ENCODE measurements at places on chromosomes 13 and 19.

DNA sequence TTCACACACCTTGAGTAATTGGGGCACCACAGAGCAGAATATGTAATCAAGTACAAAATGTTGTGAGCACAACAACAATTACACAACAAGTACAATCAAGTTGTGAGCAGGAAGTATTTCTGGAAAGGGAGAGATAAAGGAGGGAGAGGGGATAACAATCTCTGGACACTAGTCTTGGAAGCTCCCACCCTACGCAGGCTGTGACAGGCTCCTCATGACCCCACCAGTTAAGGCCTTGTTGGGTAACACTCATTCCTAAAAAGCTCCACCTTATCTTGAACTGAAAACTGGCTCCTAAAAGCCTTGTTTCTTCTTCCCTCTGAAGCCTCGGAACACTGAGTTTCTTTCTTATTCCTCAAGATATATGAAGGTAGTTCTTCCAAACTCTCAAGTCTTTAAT lies 806.0 kb downstream of the UQCRFS1 start:
- DNase-seq = no peak

GRCh38 chr19:6693681-6694080 lies 23.7 kb upstream of the TNFSF14 start:
- DNase-seq = no peak

DNA sequence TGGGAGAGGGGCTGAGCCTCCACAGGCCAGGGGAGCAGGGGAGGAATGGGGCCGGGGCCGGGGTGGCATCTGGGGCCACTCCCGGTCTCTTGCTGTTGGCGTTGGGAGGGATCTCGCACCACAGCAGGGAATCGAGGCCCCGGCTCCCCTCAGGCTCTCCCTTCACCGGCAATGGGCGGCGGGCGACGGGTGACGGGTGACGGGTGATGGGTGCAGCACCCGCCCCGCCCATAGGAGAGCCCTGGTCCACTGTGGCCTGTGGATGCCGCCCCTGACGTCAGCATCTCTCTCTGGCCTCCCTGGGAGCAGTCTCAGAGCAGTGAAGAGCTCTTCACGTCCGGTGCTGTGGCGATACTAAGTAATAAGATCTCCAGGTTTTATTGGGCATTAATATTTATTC lies 133.6 kb downstream of the KDM4B start:
- DNase-seq = no peak

DNA sequence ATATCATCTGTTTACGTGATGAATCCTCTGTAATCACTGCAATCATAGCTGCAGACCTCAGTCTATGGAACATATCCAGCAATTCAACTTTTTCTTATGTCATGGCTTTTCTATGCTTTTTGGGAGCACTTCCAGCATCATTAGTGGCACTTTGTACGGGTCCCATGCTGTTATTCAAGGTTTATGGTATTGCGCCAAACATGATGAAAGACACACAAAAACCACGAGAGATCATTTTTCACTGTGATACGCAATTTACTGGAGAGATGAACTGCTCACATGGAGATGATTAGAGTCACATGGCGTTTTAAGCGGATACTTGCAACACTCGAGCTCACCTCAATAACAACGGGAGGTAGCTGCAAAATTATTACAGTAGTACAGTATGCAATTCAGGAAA lies 2101.7 kb upstream of the PCDH20 start:
- peak; percentile 98 for DNase-seq

DNA sequence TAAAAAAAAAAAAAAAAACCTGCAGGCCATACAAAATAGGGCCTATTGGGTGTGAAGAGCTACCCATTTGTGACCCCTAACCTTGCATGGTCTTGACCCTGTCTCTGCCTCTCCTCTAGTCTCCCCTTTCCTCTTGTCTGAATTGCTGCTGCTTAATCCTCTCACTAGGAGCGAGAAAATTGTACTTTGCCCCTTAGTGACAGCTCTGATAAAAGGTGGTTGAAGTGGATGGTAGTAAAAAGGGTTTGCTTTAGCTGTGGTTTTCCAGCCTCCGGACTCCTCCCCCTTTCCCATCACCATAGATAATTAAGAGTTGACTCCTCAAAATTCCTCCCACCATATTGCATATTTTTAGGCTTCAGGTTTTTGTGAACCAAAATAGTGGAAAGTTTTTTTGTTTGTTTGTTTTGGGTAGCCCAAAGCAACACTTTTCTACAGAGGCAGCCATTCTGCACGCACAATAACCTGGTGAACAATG lies 23.5 kb downstream of the ACTN4 start:
- DNase-seq = no peak

DNA sequence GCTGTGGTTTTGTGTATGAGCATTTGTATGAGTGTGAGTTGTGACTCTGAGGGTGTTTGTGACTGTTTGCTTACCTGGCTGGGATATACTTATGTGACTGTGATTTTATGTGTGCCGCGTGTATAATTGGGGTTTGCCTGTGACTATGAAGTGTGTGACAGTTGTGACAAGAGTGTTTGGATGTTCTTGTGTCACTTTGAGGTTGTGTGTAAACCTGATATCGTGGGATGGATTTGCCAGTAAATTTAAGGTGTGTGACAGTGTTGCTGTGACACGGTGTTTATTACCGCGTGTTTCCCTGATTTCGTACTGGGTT lies 442 bp downstream of the ZNF420 start:
- no peak for DNase-seq

DNA sequence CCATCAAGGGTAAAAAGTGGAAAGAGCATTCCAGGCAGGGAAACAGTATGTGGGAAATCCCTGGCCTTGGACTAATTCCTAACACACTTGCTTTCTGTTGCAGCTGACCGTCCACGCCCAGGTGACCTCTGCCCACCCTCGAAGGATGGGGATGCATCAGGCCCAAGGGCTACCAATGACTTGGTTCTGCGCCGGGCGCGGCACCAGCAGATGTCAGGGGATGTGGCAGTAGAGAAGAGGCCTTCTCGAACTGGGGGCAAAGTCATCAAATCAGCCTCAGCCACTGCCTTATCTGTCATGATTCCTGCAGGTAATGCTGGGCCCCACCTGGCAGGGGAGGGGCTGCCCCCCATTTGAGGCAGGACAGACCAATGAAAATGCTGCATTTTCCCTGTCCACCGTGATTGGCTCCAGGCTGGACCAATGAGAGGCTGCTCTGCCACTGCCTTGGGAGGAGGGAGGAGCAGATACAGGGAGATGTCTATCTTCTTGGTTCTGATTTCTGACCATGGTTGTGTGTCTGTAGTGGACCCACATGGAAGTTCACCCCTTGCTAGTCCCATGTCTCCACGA lies 12.6 kb downstream of the DNASE2 start:
- no peak for DNase-seq

GRCh38 chr13:25662516-25662915 lies 290.7 kb downstream of the ATP8A2 start:
- no peak for DNase-seq

DNA sequence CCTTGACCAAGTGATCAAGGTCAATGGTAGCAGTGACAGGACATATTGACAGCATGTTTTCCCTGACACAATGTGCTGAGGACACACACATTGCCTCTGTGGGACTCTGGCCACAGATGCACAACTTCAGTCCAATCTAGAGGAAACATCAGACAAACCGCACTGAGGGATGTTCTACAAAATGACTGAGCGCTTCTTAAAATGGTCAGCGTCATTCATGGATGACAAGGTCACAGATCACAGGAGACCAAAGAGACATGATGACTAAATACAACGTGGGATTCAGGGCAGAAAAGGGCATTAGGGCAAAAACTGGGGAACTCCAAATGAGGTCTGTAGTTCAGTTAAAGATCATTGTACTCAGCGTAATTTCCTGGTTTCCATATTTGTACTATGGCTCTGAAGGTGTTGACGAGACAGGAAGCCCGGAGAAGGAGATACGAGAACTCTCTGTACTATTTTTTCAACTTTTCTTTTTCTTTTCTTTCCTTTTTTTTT lies 20.6 kb downstream of the PBX4 start:
- no peak for DNase-seq

DNA sequence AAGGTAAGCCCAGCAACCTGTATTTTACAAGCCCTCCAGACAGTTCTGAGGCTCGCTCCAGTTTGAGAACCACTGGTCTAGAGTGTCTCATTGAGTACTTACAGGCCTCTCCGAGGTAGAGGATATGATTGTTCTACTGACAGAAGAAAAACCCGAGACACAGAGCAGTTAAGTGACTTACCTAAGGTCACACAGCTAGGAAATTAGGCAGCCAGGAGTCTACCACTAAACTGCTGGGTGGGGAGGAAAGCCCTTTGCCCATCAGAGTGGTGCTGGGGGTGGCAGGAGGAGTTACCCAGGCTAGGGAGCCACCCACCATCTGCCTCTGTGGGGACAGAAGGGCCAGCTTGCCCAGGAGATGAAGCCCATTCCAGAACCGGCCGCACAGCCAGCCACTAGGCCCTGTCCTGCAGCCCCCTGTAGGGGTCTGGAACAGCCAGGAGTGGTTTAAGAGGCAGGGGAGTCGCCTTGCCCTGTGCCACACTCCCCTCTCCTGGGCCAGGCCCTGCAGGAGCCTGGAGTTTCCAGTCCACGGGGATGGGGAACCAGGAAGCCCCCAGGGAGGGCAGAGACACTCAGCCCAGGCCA lies 703 bp downstream of the RASGRP4 start:
- DNase-seq = no peak

- no peak for DNase-seq
These were observed 12.0 kb upstream of the CEACAM21 start for GRCh38 chr19:41563854-41564514.

GRCh38 chr19:18300930-18301717 lies 19.7 kb upstream of the JUND start:
- DNase-seq = no peak

- no peak for DNase-seq
These were observed 77.9 kb upstream of the TEX29 start for GRCh38 chr13:111242585-111242984.

GRCh38 chr19:30488191-30488590 lies 116.0 kb downstream of the ZNF536 start:
- DNase-seq = no peak

GRCh38 chr13:95150555-95150954 lies 150.7 kb downstream of the ABCC4 start:
- DNase-seq = no peak

- no peak for DNase-seq
These were observed 73.3 kb downstream of the ZNF557 start for GRCh38 chr19:7142771-7143170.

GRCh38 chr19:57850553-57851017 lies 926 bp downstream of the ZNF587 start:
- DNase-seq = no peak

DNA sequence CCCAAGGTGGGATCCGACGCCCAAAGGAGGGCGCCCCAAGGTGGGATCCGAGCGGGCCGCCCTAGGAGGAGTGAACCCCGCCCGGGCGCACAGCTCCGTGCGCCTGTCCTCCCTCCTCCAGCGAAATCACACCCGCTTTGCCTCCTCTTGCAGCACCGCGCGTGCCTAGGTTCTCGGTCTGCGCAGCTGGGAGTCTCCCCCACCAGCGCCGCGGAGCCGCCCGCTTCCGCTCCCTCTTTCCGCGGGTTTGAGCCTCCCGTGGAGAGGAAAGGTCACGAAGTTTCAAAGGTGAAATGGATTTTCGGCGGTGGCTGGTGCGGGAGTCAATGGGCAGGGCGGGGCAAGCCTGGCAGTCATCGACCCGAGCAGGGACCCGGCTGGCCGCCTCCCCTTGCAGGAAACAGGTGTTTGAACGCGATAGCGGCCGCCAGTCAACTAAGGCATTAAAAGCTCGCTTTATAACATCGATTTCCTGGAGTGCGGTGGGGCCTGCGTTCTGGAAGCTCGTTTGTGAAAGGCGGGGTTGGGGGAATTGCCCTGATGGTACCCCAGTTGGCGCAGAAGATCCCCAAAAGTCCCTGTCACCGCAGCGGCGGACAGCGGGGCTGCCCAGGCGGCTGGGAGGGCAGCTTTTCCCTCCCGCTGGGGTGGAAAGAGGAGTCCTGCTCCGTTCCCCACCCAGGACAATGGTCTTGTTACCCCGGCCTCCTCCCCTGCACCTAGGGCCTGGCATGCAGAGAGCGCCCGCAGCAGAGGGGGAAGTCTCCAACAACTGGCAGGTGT lies 9.0 kb upstream of the SOX1 start:
- no peak for DNase-seq

DNA sequence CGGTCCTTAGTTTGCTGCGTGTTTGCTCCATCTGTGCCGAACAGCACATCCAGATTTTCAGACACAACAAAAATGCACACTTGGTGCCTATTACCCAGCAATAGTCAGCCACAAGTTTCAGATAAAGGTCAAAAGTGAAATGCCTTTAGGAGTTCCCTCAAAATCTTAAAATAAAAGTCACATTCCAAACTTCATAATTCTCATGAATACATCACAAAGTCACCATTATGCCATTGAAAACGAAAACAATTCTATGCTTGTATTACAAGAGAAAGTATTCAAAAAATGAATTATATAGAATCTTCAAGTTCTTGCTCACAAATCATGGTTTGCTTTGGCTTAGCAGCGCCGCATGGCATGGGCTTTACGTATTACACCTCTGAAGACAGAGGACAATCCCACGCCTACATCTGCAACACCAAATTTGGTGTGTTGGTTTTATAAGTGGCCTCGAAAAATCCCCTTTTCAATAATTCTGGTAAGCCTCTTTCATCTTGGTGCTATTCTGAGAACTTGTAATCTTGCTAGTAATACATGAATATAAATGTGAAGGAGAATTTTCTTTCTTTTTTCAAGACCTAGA lies 26.6 kb downstream of the COL4A1 start:
- no peak for DNase-seq

DNA sequence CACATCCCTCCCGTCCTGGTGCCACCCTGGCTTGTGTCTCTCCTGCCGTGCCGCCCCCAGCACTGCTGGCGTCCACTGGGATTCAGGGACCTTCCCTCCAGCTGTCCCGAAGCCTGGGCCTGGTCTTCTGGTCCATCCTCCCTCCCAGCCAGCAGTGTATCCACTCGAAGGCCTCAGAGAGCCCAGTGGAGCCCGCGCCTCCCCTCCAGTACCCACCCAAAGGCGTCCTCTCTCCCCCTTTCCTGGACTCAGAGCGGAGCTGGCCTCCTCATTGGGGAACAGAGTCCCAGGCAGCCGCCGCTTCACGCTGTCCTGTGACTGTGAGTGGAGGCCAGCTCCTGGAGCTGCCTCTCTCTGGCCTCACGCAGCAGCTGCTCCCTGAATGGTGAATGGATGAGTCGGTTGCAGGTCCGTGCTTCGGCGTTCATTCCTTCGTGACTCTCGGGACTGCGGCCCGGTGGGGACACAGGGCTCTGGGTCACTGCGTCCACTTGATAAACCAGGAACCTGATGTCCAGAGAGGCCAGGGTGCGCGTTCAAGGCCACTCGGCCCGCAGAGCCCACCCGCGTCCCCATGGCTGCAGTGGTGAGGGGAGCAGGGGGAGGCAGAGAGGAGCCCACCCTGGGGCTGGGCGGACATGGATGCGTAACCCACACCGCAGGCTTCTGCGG lies 12.1 kb downstream of the ONECUT3 start:
- DNase-seq = no peak

DNA sequence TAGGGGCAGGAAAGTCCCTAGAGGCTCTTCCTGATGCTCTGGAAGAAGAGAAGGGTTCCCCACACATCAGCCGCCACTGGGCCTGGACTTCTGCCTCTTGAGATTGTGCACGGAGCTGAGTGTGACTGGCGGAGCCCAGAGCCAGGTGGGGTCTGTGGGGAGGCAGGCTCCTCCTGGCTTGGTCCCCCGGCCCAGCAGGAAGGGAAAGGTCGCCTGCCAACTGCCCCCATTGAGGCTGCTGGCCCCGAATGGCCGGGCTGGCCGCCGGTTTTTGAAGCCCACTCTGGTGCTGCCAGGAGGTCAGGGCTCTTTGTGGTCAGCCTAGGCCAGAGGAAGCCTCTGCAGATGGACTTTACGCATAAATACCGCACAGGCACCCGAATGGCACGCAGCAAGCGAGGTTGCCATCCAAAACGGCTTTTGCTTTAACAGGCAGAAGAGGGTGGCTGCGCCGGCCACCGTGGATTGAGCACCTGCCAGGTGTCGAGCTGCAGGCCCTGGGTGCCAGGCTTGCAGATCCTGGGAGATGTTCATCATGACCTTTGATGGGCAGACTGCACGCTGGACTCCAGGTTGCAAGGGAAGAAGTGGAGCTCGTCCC lies 5.0 kb downstream of the DAZAP1 start:
- DNase-seq = no peak
